Sciatic nerve (tissue), 2 donors: ENCODE measurements at places on chromosomes 13 and 19.

GRCh38 chr13:51635137-51635878 is 51.0 kb downstream of the WDFY2 start:
- no peak for DNase-seq

DNA sequence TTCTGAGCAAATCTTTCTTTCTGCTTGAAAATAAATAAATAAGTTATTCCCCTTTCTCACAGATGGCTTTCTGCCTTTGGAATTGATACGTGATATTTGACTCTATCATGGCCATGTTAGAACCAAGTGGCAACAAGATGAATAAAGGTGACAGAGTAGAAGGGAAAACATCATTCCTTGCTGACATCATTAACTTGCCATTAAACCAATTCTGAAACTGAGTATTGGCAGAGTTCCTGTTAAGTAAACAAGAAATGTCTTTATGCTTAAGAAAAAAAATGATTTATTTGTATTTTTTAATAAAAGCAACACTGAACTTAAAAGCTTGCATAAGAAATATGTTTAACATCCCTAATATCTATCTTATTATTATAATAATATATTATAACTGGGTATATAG is 828.1 kb downstream of the PCDH9 start:
- no peak for DNase-seq

- DNase-seq = no peak
These were observed 17.2 kb downstream of the KCNC3 start for GRCh38 chr19:50311723-50312635.

GRCh38 chr19:48975947-48976847 is 11.1 kb downstream of the FTL start:
- no peak for DNase-seq

- no peak for DNase-seq
These were observed 128.2 kb downstream of the TBC1D4 start for GRCh38 chr13:75353781-75354193.

DNA sequence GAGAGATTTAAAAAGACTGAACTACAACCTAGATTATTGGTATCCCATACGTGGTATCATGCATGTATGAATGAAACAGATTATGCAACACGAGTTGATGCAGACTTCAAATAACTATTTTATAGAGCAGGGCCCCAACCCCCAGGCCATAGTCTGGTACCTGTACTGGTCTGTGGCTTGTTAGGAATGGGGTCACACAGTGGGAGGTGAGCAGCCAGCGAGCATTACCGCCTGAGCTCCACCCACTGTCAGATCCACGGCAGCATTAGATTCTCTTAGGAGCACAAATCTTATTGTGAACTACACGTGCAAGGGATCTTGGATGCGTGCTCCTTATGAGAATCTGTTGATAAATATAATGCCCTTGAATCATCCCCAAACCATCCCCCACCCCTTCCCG is 320.2 kb downstream of the TBC1D4 start:
- DNase-seq = no peak

DNA sequence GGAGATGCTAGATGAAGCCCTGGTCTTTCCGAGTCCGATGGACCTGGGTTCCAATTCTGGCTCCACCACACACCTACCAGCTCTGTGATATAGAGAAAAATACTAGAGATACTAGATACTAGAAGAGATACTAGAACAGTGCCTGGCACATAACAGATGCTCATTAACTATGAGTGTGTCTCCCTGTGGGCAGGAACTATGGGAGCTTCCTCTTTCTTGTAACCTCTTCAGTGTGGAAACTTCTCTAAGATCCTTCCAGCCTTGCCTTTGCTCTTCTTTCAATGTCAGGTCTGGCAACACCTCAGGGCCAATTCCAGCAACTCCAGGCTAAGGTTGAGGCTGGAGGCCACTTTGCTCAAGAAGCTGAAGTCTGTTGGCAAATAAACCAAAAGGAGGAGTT is 143.9 kb downstream of the KATNAL1 start:
- DNase-seq = no peak

- DNase-seq = no peak
These were observed 1.7 kb downstream of the PDE4A start for GRCh38 chr19:10422046-10422461.

DNA sequence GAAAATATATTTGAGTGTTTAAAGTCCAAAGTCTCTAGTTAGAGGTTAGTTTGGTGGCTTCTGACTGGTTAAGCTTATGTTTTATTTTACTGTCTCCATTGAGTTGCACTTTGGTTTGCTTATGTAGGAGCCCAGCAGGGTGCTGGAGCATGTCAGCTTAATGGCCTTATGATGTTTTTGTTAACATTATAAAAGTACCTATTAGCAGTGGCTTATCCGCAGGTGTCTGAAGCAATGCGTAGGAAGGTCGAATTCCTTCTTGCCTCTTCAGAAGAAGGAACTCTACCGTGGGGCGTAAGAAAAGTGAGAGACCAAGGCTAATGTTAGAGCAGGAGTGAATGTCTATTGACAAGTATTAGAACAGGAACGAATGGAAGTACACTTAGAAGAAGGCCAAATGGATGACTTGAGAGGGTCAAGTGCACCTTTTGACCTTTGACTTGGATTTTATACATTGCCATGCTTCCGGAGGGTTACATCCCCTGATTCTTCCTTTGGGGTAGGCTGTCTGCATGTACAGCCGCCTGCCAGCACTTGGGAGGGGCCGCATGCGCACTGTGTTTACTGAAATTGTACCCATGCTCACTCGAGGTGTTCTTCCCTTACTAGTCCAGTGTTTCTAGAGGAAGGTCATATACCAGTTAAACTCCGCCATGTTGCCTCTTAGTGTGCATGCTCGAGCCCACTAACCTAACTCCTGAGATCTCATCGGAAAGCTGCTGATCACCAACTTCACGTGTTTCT is 793.9 kb upstream of the PCDH9 start:
- no peak for DNase-seq

DNA sequence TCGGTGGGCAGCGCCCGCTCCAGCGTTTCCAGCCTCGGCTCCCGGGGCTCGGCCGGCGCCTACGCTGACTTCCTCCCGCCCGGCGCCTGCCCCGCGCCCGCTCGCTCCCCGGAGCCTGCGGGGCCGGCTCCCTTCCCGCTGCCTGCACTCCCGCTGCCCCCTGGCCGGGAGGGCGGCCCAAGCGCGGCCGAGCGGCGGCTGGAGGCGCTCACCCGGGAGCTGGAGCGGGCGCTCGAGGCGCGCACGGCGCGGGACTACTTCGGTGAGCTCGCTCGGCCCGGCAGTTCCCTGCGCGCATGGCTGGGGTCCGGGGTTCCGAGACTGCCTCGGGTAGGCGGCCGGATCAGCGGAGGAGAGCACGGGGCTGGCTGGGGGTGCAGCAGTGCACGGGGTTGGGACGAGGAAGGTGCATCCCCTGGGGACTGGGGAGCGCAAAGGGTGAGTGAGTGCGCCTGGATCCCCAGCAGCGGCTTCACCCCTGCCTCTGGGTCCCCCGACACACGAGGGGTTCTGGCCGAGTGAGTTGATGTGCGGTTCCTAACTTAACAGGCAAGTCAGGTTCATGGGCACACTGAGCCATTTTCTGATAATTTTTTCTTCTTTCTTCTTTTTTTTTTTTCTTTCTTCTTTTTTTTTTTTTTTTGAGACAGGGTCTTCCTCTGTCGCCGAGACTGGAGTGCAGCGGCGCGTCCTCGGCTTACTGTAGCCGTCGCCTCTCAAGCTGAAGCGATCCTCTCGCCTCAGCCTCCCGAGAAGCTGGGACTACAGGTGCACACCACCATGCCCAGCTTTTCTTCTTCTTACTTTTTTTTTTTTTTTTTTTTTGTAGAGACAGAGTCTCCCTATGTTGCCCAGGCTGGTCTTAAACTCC is 1.1 kb downstream of the WTIP start:
- no peak for DNase-seq

DNA sequence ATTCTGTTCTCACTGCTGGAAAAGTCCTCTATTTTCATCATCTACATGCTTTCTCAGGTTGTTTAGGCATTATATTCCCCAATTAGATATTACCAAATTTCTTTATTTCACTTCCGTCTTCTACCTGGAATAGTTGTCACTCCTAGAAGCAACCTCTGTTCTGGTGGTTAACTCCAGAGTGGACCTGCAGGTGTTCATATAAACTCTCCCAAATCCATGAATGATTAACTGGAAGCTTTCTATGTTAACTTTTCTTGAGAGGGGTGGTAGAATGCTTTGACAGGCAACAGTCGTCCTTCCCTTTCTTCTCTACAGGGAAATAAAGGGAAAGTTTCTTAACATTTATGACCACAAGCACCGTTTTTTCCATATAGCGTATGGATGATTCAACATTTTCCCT is 48.4 kb upstream of the UFM1 start:
- DNase-seq = no peak

- no peak for DNase-seq
These were observed 917.4 kb upstream of the MIR17HG start for GRCh38 chr13:90430127-90430526.

DNA sequence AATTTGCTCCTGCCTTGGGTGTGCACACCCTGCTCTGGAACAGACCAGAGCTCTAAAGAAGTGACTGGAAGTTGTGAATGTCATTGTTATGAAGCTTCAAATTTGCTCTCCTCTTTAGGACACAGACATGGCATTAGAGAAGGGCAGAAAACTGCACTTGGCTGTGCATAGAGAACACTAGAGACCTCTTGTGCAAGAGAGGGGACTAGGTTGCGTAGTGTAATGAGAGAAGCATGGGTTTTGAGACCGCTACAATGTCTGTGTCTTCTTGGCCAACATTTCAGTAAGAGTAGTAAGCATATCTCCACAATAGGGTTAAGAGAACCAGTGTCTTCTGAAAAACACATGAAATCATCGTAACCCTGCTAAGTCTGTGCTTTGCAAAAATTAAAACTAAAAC is 423.3 kb downstream of the SPRY2 start:
- DNase-seq = no peak

DNA sequence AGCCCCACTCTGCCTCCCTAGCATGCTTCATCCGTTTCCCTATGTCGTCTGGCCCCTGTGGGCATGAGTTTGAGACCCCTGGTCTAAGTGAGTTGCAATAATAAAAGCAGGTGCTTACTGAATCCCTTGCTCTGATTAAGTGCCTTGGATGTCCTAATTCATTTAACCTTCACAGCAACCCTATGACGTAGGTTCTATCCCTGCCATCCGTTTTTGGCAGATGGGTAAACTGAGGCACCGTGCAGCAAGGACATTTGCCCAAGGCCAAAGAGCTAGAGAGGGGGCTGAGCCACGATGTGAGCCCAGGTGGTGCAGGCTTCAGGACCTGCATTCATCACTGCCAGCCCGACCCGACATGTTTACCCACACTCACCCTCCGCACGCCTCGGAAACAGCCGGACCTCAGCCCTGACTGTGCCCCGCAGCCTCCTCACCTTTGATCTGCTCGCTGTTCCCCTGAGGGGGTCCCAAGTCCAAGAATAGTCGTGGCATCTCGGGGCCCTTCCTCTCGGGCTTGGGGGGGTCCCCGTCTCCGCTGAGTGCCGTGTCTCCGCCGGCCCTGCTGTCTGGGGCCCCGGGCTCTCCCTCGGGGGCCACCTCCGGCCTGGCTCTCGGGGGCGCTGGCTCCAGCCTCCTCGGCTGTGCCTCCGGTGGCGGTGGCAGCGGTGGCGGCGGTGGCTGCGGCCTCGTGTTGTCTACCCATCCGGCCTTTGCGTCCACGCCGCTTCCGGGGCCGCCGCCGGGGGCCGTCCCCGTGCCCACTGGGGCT is 14.5 kb downstream of the LMTK3 start:
- DNase-seq = no peak

DNA sequence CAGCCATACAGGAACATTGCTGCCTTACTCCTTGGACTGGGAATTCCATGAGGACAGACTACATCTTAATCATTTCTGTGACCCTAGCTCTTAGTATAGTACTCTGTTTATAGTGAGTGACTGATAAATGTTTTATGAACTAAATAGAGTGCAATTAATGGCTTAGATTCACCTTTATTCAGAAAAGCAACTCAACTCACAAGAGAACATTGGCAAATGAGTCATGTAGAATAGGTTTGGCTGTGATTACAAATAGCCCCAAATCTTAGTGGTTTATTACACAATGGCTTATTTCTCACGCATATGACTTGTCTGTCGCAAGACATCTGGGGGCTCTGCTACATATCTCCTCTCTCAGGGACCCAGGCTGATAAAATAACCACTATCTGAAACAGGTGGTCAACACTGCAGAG is 121.6 kb upstream of the KL start:
- DNase-seq = no peak

DNA sequence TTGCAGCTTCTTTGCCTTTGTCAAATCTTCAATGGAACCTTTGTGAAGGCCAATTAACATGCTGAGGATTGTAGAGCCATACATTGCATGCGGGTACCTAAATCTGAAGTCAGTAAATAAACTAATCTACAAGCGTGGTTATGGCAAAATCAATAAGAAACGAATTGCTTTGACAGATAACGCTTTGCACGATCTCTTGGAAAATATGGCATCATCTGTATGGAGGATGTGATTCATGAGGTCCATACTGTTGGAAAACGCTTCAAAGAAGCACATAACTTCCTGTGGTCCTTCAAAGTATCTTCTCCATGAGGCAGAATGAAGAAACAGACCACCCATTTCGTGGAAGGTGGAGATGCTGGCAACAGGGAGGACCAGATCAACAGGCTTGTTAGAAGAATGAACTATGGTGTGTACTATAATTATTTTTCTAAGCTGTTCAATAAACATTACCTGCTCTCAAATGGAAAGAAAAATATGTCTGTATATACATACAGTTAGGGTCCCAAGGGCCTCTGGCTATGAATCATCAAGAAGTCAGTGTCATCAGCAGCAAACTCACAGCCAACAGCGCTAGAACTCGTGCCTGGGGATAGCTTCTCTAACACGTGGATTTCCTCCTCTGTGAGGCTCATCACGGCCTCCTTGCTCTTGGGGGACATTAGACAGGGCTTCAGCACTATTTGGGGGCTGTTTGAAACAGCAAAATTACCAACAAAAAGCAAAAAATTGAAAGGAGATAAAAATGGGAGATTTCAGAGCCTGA is 2.9 kb upstream of the CD70 start:
- no peak for DNase-seq

DNA sequence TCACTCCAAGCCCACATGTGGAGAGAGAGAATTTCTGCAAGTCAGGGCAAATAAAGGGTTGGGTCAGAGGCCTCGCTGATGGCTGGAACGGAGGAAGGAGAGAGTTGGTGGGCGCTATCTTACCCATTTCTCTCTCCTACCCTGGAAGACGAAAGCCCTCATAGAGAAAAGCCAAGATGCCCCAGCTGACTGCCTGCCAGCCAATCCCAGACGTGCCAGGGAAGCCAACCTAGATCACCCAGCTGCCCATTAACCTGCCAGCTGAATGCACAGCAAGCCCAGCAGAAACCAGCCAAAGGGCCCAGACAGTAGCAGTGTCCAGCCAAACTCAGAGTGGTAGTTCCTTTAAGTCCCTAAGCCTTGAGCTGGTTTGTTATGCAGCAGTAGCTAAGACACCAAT is 167.0 kb upstream of the ZNF507 start:
- DNase-seq = no peak

- no peak for DNase-seq
These were observed 569.9 kb downstream of the MYO16 start for GRCh38 chr13:109199280-109199679.

DNA sequence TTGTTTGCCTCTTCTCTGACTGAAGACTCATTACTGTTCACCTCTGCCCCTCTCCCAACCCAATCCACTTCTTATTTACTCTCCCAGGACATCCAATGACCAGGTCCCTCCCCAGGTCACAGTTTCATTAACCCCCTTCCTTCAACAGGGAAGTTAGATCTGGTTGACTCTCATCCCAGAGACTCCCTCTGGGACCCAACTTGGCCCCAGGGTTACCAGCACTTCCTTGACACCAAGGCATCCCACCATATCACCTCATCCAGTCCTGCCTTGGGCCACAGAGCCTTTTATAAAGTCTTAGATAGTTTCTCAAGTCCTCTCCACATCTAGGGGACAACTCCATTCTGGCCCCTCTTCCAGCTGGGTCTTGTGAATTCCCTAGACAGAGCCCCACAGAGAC is 470.6 kb upstream of the TSHZ3 start:
- DNase-seq = no peak
